ENCODE measurements at places on chromosomes 11 and 22.
A peak's percentile ranks its signal among the peaks of the same experiment; 100 is the strongest.

GRCh38 chr11:46677991-46678740 lies 22.3 kb downstream of the ARHGAP1 start:
- DNase-seq = peak; percentile 40

DNA sequence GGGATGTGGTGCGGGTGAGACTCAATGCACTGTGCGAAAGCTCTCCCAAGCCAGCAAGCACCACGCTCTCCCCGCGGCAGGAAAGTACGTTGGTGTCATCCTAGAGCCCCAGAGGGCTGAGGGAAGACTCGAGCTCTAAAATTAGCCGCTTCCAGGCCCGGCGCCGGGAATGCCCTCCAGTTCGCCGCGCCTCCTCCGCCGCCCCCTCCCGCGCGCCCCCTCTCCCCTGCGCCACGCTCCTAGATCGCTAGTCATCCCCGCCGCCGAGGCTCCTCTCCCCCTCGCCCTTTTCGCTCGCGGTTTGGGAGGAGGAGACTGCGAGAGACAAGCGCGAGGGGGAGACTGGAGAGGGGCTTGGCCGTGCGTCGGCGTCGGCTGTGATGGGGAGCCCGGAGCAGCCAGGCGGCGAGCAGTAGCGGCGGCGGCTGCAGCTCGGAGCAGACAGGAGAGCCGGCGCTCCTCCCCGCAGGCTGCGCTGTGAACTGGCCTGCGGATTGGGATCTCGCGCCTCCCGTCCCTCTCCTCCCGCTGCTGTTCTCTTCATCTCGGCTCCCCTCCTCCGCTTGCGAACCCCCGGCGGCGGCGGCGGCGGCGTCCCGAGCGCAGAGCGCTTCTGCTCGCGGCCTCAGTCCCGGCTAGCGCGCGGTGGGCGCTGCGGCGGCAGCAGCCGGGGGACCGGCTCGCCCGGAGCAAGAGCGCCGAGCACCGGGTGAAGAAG lies at the start of gene FAT3:
Gene FAT3, plus strand, starts transcription at position 412 of the 718 bp plus-strand sequence. CDS start 127,295 bp downstream, outside the sequence.
- DNase-seq = no peak

DNA sequence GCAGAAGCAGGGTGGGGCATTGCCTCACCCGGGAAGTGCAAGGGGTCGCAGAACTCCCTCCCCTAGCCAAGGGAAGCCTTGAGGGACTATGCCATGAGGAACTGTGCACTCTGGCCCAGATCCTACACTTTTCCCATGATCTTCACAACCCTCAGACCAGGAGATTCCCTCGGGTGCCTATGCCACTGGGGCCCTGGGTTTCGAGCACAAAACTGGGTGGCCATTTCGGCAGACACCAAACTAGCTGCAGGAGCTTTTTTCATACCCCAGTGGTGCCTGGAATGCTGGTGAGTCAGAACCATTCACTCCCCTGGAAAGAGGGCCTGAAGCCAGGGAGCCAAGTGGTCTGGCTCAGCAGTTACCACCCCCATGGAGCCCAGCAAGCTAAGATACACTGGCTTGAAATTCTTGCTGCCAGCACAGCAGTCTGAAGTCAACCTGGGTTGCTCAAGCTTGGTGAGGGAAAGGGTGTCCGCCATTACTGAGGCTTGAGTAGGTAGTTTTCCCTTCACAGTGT lies 573.7 kb upstream of the ANO3 start:
- no peak for DNase-seq

DNA sequence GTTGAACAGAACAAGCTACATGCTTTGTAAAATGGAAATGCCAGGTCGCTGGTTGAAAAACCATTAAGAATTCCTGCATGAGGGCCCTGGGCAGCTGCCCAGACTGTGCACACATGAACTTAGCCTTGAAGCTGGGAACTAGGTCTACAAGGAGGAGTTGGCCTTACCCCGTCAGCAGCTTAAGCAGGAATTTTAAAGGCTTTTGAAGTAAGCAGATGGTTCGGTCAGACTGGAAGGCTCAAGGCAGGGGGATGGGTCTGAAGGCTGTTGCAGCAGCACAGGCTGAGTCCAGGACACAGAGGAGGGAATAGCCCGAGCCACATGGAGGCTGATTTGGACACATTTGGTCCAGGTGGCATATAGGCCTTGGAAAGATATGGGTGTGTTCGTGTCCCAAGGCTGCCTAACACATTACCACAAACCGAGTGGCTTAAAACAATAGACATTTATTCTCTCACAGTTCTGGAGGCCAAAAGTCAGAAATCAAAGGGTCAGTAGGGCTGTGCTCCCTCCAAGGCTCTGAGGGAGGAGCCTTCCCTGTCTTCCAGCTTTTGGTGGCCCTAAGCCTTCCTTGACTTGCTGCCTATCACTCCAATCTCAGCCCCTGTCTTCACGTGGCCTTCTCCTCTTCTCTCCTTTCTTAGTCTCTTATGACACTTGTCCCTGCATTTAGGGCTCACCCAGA lies 11.6 kb downstream of the LIF start:
- DNase-seq = no peak

DNA sequence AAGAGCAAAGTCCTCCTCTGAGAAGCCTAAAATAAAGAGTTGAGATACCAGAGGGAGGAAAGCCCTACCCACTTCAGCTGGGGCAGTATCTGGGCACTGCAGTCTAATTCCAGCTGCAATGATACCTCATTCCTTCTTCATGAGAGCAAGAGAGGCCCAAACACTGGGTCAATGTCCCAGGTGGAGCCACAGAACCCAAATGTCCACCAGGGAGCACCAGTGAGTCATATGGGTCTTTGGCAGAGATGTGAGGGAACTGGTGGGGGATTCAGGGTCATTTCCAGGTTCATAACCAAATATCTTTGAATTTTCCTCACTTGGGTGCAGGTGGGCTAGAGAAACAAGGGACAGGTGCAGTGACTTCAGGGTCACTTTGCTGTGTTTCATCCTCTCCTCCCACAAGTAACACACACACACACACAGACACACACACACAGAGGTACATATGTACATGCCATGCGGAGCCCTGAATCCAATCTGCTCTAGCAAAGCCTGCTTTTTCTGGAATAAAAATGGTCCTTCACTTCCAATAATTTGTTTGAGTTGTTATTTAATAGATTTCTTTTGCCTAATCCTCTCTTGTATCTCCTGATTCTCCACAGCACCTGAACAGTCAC lies 585.4 kb downstream of the SOX6 start:
- DNase-seq = peak; percentile 36
